ENCODE measurements at places on chromosomes 11 and 22.

DNA sequence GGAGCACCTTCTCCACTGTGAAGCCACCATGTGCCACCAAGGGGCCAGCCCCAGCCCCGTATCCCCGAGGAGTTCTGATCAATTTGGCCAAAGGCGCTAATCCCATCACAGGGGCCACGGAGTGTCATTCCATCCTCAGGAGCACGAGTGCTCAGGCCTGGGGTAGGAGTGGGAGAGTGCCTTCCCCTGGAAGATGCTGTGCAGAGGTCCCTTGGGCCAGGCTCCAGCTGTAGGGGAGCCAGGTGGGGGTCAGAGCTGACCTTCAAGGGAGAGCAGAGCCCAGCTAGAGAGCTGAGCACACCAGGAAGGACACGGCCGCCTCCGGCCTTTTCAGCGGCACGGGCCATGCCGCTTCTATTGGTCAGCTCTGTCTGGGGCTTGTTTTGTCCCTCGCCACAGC, 1459.9 kb downstream of the BRD1 start:
- no peak for DNase-seq

DNA sequence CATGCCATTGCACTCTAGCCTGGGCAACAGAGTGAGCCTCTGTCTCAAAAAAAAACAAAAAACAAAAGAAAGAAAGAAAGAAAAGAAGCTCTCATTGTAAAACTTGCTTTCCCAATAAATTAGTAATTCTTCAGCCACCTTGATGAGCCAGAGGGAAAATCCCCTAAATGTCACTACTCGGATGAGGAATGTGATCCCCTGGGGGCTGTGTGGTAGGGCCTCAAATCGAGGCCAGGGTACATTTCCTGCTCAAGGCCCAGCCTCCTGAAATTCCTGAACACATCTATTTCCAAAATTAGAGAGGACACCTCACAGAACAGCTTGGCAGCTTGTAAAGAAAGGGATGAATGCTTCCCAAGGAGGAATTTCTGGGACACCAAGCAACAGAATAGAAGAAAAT, 147.1 kb upstream of the SESN3 start:
- DNase-seq: no peak

DNA sequence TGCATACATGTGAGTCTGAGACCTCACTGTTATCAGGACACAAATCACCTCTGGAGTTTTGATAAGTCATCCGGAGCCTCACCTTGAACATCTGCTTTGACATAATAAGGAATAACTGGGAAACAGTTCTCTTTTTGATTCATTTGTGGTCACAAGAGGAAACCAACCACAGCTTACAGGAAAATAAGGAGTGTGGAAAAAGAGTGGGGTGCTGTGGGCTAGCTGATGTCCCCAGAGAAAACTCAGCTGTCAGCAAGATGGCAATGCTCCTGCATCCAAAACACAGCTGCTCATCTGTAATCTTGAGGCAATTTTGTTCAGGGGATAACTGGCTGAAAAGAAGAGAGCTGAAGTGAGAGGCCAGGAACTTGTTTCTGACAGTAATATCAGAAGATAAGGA, 416.4 kb upstream of the SYN3 start:
- no peak for DNase-seq

DNA sequence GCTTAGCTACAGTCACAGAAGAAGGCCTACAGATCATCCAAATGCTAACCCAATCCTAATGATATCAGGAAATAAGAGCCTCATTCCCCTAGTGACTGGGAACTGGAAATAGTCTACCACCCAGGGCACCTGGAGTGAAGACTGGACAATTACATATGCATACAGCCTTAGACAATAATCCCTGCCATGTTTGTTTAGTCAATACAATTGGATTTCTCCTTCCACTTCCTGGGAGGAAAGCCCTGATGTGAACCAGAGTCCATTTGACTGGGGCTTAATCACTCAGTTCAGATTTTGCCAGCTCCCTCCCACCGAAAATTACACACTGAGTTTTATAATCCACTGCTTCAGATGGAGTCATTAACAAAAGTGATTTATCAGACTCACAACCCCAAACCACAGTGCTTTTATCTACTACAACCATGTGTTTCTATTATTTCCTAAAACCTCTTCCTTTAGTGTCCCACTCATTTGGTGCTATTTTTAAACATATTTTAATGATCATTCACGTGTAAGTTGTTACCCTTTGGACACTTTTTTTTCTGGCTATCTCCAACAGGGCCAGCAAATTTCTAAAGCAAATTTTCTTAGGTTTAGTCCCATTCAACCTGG, 29.9 kb downstream of the CWF19L2 start:
- DNase-seq: no peak

DNA sequence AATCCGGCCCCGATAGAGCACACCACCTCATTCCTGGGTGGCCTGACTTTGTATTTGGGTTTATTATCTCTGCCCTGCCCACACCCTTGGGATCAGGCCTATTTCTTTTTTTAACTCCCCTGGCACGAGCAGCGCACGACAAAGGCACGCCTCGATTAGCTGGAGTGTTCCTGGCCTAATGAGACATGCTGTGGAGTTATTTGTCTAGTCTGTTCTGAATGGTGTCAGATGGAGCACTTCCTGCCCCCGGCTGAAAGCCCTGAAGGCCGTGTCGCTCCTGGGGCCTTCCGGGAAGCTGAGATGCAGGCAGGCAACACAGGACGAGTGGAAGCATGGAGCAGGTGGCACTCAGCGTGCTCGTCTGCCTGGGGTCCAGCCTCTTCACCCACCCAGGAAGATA, 47.1 kb downstream of the LARGE1 start:
- no peak for DNase-seq

- peak; percentile 73 for DNase-seq
Observed at GRCh38 chr11:33685082-33685481, 15.5 kb downstream of the C11orf91 start.

DNA sequence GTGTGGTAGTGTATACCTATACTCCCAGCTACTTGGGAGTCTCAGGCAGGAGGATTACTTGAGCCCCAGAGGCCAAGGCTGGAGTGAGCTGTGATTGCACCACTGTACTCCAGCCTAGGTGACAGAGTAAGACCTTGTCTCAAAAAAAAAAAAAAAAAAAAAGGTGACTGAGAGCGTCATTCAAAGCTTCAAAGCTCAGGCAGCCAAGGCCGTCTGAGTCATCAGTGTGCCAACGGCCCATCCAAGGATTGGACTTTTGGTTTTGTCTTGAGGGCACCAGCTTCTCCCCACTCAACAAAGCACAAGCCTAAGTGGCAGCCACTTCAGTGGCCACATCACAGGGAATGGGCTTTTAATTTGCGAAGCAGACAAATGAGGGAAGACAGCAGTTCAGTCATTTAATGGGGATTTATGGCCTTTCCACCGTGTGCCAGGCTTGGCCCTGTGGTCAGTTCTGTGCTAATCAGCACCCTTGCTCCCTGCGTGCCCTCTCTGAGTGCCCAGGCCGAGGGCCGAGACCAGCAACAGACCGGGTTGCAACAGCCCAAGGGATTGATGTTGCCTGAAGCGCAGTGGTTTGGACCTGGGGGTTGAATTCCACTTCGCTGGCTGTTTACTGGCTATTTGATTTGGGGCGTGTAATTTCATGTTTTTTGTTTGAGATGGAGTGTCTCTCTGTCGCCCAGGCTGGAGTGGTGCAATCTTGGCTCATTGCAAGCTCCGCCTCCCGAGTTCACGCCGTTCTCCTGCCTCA, 30.2 kb upstream of the CRYBB3 start:
- DNase-seq: no peak

GRCh38 chr22:49566141-49566541, 261.5 kb downstream of the BRD1 start:
- DNase-seq: no peak

DNA sequence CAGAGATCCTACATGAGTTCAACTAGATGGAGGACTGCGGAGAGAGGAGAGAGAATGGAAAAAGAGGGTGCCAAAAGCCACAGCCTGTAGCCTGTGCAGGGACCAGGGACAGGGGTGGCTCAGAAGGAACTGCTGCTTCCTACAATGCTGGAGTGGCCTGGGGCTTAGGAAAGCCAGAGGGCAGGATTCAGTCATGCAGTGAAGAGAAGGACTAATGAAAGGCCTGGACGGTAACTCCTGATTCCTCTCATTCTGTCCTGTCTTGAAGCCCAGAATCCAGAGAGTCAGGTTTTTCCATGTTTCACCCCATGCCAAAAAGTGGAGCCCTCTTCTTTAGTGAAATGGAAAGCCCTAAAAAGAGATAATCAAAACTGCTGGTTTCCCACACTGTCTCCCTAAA, 48.4 kb upstream of the INCENP start:
- DNase-seq: no peak

- no peak for DNase-seq
Observed at GRCh38 chr11:66047541-66048365, 1.2 kb downstream of the GAL3ST3 start.

DNA sequence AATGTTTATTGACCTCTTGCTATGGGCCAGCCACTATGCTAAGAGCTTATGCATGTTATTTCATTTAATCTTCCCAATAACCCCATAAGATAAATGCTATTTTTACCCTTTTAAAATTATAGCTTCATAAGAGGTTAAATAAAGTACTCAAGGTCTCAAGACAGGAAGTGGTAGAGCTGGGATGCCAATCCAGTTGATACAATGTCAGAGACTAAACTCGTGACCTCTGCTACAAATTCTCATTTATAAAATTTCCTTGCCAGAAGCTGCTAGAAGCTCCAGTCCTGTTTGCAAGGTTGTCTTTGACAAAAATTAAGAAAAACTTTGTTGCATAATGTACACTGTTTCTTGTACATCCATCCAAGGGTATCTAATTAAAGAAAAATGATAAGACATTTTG, 265.9 kb upstream of the MPPED2 start:
- DNase-seq: no peak

- no peak for DNase-seq
Observed at GRCh38 chr11:13003736-13004493, 5.2 kb upstream of the RASSF10 start.

DNA sequence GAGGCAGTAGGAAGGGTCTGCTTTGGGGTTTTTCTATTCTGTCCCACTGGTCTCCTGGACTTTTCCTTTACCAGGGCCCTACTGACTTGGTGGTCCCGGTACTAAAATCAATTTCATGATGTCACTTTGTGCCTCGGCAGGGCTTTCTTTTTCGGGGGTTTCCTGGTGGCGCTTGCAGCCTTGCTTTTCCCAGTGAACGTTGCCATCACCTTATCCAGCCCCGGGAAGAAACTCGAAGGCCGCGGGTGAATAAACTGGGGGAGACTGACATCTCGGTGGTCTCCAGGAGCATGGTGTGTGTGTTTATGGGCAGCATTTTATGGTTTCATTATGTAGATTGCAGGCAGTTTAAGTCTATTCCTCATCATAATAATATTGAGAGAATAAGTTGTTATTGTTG, 84.4 kb downstream of the KCNQ1 start:
- DNase-seq: no peak

- DNase-seq: no peak
Observed at GRCh38 chr22:19597399-19597735, 73.2 kb upstream of the CLDN5 start.

GRCh38 chr22:37082251-37082873, 27.2 kb downstream of the TMPRSS6 start:
- no peak for DNase-seq

- no peak for DNase-seq
Observed at GRCh38 chr11:131602431-131602830, 232.0 kb downstream of the NTM start.

DNA sequence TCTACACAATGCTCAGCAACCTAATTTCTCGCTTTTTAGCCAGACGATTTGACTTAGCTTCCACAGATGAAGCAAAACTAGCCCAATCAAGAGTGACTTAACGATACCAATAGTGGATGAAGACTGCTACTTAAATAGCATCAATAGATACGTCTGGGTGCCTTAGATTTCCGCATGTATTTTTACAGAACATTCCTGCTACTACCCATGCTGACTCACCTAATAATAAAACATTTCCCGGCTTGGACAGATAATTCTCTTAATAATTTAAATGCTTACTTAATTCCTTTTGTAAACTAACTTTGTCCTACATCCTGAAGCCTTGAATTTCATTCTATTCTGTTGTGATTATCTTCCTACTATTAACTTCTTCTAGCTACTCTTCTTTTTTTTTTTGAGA, 5.2 kb upstream of the LAYN start:
- no peak for DNase-seq

- DNase-seq: no peak
Observed at GRCh38 chr11:10522921-10523320, 18.1 kb downstream of the RNF141 start.

- no peak for DNase-seq
Observed at GRCh38 chr22:33300165-33300564, 242.0 kb upstream of the SYN3 start.

- no peak for DNase-seq
Observed at GRCh38 chr11:70142221-70142875, 60.7 kb upstream of the FADD start.

DNA sequence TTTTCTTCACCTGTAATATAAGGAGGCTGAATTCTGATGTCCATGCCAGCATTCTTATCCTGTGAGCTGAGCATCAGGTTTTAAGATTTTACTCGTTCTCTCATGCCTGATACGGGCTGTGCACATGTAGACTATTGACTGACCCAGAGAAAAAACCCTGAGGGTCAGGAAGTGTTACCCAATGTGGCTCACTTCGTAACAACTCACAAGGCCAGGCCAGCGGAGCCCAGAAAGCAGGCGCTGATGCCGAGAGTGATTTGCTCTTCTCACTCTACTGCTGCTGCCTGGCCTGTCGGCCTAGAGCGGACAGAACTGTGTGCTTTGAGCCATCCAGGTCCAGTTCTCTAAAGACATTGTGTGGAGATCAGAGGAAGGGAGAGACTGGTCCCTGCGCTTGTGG, 10.8 kb downstream of the THYN1 start:
- no peak for DNase-seq

- peak; percentile 20 for DNase-seq
Observed at GRCh38 chr22:50105208-50106100, 15.6 kb downstream of the MOV10L1 start.

- DNase-seq: no peak
Observed at GRCh38 chr11:1755692-1756561, 5.5 kb upstream of the IFITM10 start.

- DNase-seq: no peak
Observed at GRCh38 chr22:49814856-49815255, 12.8 kb downstream of the BRD1 start.

GRCh38 chr11:102061276-102061675, 14.0 kb downstream of the CFAP300 start:
- DNase-seq: no peak

GRCh38 chr11:45285930-45286632, at the start of gene SYT13:
Gene SYT13 (minus strand): TSS chr11:45286341. CDS start chr11:45286207, 134 bp downstream.
- no peak for DNase-seq

GRCh38 chr11:35814720-35815305, 129.0 kb upstream of the LDLRAD3 start:
- no peak for DNase-seq

- no peak for DNase-seq
Observed at GRCh38 chr22:22865311-22866072, 22.1 kb upstream of the IGLL5 start.

DNA sequence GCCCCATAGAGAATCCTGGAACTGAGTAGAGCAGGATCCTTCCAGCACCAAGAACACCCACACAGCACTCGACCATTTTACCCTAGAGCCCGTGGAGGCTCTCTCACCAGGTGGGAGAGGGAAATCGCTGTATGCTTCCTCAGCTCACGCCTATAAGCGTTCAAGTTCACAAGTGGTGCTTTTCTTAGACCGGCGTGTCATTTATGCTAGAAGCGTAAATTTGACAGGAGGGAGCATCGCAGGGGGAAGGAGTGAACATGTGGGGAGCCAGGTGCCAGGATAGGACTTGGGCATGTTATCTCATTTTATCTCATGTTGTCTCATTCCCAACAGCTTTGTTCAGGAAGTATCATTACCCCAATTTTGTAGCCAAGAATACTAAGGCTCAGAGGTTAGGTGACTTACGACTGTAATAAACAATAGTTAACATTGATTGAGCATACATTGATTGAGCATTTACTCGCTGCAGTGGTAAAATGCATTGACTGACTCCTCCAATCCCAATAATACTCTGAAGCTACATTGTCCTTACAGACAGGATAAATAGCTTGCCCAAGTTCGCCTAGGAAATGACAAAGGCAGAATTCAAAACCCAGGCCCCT, 19.1 kb upstream of the TP53I11 start:
- no peak for DNase-seq

Measured in ELR (cell line).